ENCODE measurements at places on chromosomes 1 and 21. TPM values are rescaled to one million over a fixed set of nuclear protein-coding genes. Genes with fewer than 3 reads are reported as not detected.

- no peaks in the 10 kb centered on the region for H3K4me1 ChIP-seq
- no peak overlapping the region for H3K4me3 ChIP-seq
- H3K27ac ChIP-seq = no peak overlapping the region
- no peaks in the 10 kb centered on the region for H3K27me3 ChIP-seq
These were observed 150.3 kb downstream of the HMGB4 start for GRCh38 chr1:34013958-34014737.

DNA sequence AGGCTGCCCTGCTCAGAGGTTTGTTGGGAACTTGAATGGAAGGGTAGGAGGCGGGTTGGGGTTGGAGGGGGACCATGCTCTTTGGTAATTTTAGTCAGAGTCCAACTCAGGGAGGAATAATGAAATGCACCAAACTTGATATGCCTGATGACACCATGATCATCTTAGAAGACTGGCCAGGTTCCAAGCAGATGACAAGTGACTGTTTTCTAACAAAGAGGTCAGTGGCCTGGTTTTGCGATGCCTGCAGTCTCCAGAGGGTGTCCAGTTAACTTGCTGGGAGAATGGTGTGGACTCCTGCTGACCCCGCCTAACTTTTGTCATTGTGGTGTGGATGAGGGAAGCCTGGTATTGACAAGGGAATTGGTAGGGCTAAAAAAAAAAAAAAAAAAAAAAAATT lies 12.4 kb downstream of the VANGL1 start:
- H3K27ac ChIP-seq = no peak overlapping the region
- peaks cover 27% of the 10 kb centered on the region for H3K36me3 ChIP-seq
- no peak overlapping the region for H3K4me3 ChIP-seq
- peaks cover 2% of the 10 kb centered on the region for H3K27me3 ChIP-seq

- peaks cover 1% of the 10 kb centered on the region for H3K27me3 ChIP-seq
- no peak overlapping the region for H3K27ac ChIP-seq
- no peaks in the 10 kb centered on the region for H3K4me1 ChIP-seq
- no peak for DNase-seq
- H3K36me3 ChIP-seq = no peaks in the 10 kb centered on the region
These were observed 64.2 kb downstream of the SELENOF start for GRCh38 chr1:86849756-86850155.

- no peak overlapping the region for H3K27ac ChIP-seq
- H3K36me3 ChIP-seq = no peaks in the 10 kb centered on the region
- no peak for DNase-seq
- H3K4me1 ChIP-seq = no peaks in the 10 kb centered on the region
These were observed 62.6 kb downstream of the SUSD4 start for GRCh38 chr1:223301371-223301770.

GRCh38 chr1:20119347-20119746 lies at the start of gene PLA2G2D:
TSS of gene PLA2G2D (minus strand) at chr1:20119536. CDS start at chr1:20119498, 38 bp downstream.
- no peak for DNase-seq
- H3K4me3 ChIP-seq = no peak within 1 kb of the TSS
- no peaks in the 10 kb centered on the region for H3K36me3 ChIP-seq
- no peaks in the 10 kb centered on the region for H3K4me1 ChIP-seq
- peaks cover 10% of the 10 kb centered on the region for H3K27me3 ChIP-seq

- H3K36me3 ChIP-seq = no peaks in the 10 kb centered on the region
- peak; percentile 64 for DNase-seq
- peaks cover 2% of the 10 kb centered on the region for H3K27me3 ChIP-seq
- peaks cover 6% of the 10 kb centered on the region for H3K4me1 ChIP-seq
- H3K27ac ChIP-seq = no peak overlapping the region
- no peak overlapping the region for H3K4me3 ChIP-seq
These were observed 114.2 kb downstream of the SIK1 start for GRCh38 chr21:43312751-43313169.

DNA sequence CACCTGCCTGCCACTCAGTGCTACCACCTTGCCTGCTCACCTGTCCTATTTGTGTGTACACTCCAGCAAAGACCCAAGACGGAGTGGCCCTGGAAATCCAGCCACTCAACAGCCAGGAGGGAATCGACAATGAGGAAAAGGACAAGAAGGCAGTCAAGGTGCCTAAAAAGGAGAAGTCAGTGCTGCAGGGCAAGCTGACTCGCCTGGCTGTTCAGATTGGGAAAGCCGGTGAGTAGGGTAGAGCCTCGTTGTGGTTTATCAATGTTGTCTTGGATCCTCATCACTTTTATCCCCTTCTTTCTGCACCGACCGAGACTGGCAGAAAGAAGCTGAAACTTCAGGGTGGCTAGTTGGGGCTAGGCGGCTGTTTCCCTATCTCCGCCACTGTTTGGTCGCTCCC lies 61.4 kb upstream of the LAX1 start:
- peak overlapping the region; percentile 64 for H3K27ac ChIP-seq
- no peak overlapping the region for H3K4me3 ChIP-seq
- H3K27me3 ChIP-seq = no peaks in the 10 kb centered on the region
- peaks cover 72% of the 10 kb centered on the region for H3K36me3 ChIP-seq

DNA sequence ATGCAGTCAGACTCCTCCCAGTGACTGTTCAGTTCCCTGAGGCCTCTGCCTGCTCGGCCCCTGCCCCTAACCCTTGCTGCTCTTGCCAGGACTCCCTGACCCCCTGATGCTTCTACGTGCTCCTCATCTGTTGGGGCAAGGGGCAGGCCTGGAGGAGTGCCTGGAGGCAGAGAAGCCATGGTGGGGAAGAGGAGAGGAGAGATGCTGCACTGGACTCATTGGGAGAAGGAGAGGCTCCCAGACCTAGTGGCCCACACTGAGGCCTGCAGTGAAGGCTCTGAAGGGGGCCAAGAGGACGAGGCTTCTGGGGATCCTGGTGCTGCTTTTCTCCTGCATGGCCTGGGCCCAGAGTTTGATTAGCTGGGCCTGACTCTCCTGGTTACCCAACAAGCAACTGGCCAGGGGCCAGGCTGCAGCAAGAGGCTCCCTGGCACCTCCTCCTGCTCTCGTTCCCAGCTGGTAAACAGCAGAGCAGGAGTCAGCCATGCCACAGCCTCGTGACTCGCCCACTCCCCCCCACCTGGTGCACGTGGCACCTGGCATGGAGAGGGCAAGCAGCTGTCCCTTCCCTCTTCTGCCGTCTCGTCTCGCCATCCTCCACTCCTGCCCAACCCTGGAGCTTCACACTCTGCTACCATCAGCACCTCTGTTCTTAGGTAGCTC lies 847 bp upstream of the RORC start:
- H3K27me3 ChIP-seq = no peaks in the 10 kb centered on the region
- no peak for DNase-seq
- no peak overlapping the region for H3K4me3 ChIP-seq
- peak overlapping the region; percentile 56 for H3K27ac ChIP-seq
- peaks cover 70% of the 10 kb centered on the region for H3K4me1 ChIP-seq
- no peaks in the 10 kb centered on the region for H3K36me3 ChIP-seq

DNA sequence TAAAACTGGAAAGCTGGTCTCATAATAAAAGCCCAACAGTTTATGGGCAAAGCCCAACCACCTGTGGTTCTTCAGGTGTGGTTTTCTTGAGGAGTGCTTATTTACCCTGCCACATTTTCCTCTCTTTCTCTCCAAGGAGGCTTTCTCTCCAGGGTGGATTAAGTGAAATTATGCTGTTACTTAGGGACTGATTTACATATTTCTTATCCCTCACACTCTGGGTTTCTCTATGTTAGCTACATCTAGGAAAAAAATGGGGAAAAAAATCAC lies 4.8 kb downstream of the TBX19 start:
- peaks cover 1% of the 10 kb centered on the region for H3K36me3 ChIP-seq
- no peak overlapping the region for H3K4me3 ChIP-seq
- no peak overlapping the region for H3K27ac ChIP-seq
- peaks cover 17% of the 10 kb centered on the region for H3K4me1 ChIP-seq
- no peaks in the 10 kb centered on the region for H3K27me3 ChIP-seq

DNA sequence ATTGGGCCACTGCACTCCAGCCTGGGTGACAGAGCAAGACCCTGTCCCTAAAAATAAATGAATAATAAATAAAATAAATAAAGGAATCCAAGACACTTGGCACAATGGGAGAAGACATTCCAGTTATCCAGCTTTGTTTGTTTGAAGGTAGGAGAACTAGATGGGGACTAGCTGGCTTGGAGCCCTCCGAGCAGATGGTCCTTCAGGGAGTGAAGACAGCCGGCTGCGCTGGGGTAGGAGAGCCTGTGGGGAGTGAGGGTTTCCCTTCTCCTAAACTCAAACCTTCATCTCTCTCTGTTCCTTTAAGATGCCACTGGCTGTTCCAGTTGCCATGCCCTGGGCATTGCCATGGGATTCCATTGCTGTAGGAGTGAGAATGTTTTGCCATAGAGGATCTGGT lies 120.6 kb downstream of the NAV1 start:
- peaks cover 8% of the 10 kb centered on the region for H3K27me3 ChIP-seq
- H3K4me1 ChIP-seq = no peaks in the 10 kb centered on the region
- H3K27ac ChIP-seq = no peak overlapping the region
- no peak overlapping the region for H3K4me3 ChIP-seq
- no peaks in the 10 kb centered on the region for H3K36me3 ChIP-seq

DNA sequence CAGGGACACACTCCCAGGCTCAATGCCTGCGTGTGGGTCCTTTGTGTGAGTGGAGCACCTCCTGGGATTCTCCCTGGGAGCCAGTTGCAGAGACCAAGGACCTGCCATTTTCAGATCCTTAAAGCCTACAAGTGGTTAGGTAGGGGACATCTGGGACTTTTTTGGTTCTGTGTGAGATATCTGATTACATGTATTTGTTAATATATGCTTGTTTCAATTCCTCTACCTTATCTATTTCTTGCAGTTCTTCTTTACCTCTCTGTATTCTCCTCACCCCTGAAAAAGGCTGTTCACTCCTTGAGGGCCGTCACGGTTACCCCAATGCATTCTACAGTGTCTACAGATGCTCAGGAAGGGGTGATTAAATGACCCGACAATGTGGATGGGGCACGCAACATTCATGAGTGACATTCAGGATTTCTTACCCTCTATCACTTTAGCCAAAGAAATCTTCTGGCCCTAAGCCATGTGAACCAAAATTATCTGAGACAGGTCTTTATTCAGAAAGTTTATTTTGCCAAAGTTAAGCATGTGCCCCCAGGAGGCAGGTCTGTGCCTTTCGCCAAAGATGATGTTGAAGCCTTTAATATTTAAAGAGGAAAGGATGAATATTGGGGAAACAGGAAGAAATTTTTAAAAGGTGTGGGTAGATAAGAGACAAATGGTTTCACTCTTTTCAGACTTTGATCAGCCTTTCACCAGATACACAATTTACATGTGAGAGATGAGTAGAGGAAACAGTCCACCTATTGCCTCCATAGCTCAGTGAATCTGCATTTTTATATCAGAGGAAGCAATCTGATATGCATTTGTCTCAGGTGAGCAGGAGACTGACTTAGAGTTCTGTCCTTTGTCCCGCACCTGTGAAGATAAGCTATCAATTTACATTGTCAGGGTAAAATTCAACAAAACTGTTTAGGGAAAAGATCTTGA lies 44.6 kb upstream of the MPZL1 start:
- no peak overlapping the region for H3K4me3 ChIP-seq
- no peak for DNase-seq
- peaks cover 22% of the 10 kb centered on the region for H3K4me1 ChIP-seq
- peak overlapping the region; percentile 57 for H3K27ac ChIP-seq
- no peaks in the 10 kb centered on the region for H3K27me3 ChIP-seq

- H3K36me3 ChIP-seq = peaks cover 33% of the 10 kb centered on the region
- no peak overlapping the region for H3K4me3 ChIP-seq
- peaks cover 62% of the 10 kb centered on the region for H3K4me1 ChIP-seq
- H3K27me3 ChIP-seq = no peaks in the 10 kb centered on the region
- H3K27ac ChIP-seq = peak overlapping the region; percentile 52
These were observed 13.9 kb downstream of the MEF2D start for GRCh38 chr1:156486421-156487344.

- DNase-seq = peak; percentile 50
- peaks cover 20% of the 10 kb centered on the region for H3K27me3 ChIP-seq
- no peak overlapping the region for H3K4me3 ChIP-seq
- peaks cover 5% of the 10 kb centered on the region for H3K4me1 ChIP-seq
These were observed 16.5 kb downstream of the TTC34 start for GRCh38 chr1:2784854-2785630.

DNA sequence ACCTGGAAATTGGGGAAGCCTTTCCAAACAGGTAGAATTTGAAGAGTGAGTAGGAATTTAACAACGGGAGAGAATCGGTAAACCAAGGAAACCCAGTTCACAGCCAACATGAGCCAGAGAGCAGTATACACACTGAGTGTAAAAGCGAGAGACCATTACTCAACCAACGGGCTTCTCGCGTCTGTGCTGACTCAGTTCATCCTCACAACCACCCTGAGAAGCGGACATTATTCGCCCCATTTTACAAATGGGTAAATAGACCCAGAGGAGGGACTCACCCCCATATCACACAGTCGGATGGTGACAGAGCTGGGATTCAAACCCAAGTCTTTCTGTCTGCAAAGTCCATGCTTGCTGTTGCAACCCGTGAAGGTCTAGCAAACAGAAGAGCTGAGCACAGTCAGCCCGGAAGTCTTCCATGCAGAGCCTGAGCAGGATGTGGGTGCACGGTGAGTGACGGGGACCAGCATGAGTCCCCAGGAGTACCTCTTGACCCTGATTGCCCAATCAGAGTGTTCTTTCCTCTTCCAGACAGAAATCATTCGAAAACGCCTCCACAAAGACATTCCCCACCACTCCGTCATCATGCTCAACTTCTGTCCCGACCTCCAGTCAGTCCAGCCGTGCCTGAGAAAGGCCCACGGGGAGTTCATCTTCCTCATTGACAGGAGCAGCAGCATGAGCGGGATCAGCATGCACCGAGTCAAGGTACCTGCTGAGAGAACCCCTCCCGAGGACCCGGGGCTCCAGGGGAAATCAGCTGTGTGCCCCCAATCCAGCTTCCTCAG lies 32.3 kb downstream of the VWA5B1 start:
- H3K4me1 ChIP-seq = peaks cover 23% of the 10 kb centered on the region
- H3K27ac ChIP-seq = peak overlapping the region; percentile 14
- peaks cover 32% of the 10 kb centered on the region for H3K27me3 ChIP-seq
- peak overlapping the region; percentile 44 for H3K4me3 ChIP-seq
- no peaks in the 10 kb centered on the region for H3K36me3 ChIP-seq
- DNase-seq = peak; percentile 77

GRCh38 chr1:230167419-230167852 lies 100.4 kb downstream of the GALNT2 start:
- H3K27me3 ChIP-seq = no peaks in the 10 kb centered on the region
- no peak overlapping the region for H3K4me3 ChIP-seq
- peaks cover 36% of the 10 kb centered on the region for H3K4me1 ChIP-seq
- DNase-seq = peak; percentile 78

- H3K27me3 ChIP-seq = no peaks in the 10 kb centered on the region
- H3K36me3 ChIP-seq = no peaks in the 10 kb centered on the region
- no peaks in the 10 kb centered on the region for H3K4me1 ChIP-seq
- DNase-seq = no peak
- no peak overlapping the region for H3K4me3 ChIP-seq
These were observed 278.6 kb upstream of the LYPLAL1 start for GRCh38 chr1:218895064-218895587.

GRCh38 chr21:45932922-45933502 lies 48.6 kb upstream of the COL6A1 start:
- no peak overlapping the region for H3K4me3 ChIP-seq
- no peak for DNase-seq
- no peak overlapping the region for H3K27ac ChIP-seq
- no peaks in the 10 kb centered on the region for H3K36me3 ChIP-seq

HIVEP3 gene
- 73.9 TPM for total RNA-seq

HES2 gene
- total RNA-seq = 0.19 TPM

STPG1 gene
- 3.8 TPM for total RNA-seq

MATN1 gene
- 0.50 TPM for total RNA-seq

SPRR2B gene
- not detected for total RNA-seq

OR2T35 gene
- total RNA-seq = not detected

Measured in activated CD4-positive, alpha-beta T cell treated with anti-CD3 and anti-CD28 coated beads, Interleukin-2, amount 10 ng/mL, durations not matched to agents 24 days and 14 days (primary cell).